ENCODE measurements at places on chromosomes 5 and 9. TPM values are rescaled to one million over a fixed set of nuclear protein-coding genes. Genes with fewer than 3 reads are reported as not detected.

GRCh38 chr5:160627921-160628618 lies 206.4 kb downstream of the PTTG1 start:
- no peaks in the 10 kb centered on the region for H3K36me3 ChIP-seq
- H3K27ac ChIP-seq = no peak overlapping the region
- H3K27me3 ChIP-seq = peaks cover 5% of the 10 kb centered on the region
- H3K4me1 ChIP-seq = no peaks in the 10 kb centered on the region

- H3K27me3 ChIP-seq = no peaks in the 10 kb centered on the region
- H3K27ac ChIP-seq = peak overlapping the region; percentile 9
- DNase-seq = no peak
Observed at GRCh38 chr5:154802050-154802449, 46.9 kb downstream of the LARP1 start.

GRCh38 chr9:134500931-134501760 lies 140.5 kb upstream of the COL5A1 start:
- H3K4me1 ChIP-seq = no peaks in the 10 kb centered on the region
- no peak overlapping the region for H3K27ac ChIP-seq
- DNase-seq = no peak
- H3K4me3 ChIP-seq = no peak overlapping the region

DNA sequence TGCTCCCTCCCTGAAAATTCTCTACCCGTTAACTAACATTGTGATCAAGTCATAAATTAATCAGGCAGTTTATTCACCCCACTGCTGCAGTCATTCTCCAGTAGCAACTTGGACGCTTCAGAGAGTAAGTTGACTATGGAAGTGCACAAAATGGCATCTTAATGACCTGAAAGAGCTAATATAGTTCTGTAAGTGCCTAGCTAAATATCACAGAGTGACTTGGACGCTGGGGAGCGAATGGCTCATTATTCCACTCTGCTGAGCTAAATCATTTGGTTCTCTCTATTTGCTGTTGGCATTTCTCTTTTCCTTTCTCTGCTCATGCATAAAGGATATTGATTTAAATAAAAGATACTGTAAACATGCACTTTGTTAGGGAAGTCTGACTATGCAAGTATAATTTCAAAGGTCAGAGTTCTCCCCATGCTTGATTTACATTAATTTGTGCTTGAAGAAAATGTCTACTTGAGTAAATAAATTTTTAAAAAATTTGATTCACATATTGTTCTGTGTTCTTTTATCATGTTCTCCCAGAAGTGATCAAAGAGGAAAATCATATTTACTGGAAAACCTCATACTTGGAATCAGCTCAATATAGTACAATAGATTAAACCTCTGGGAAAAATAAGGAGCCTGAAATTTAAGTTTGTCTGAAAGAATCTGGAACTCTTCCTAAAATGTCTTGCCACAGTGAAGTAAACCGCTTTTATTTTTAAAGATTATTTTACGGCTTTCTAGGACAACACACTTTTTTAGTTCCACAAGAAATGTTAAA lies 169.5 kb upstream of the HAPLN1 start:
- H3K27ac ChIP-seq = no peak overlapping the region
- H3K4me3 ChIP-seq = no peak overlapping the region
- no peaks in the 10 kb centered on the region for H3K4me1 ChIP-seq
- DNase-seq = no peak
- H3K36me3 ChIP-seq = no peaks in the 10 kb centered on the region
- no peaks in the 10 kb centered on the region for H3K27me3 ChIP-seq

GRCh38 chr5:55324815-55325418 lies 17.1 kb downstream of the MTREX start:
- H3K4me1 ChIP-seq = peaks cover 15% of the 10 kb centered on the region
- no peak overlapping the region for H3K4me3 ChIP-seq
- H3K36me3 ChIP-seq = peaks cover 34% of the 10 kb centered on the region
- no peak overlapping the region for H3K27ac ChIP-seq

GRCh38 chr9:6968271-6968670 lies 210.5 kb downstream of the KDM4C start:
- peaks cover 2% of the 10 kb centered on the region for H3K36me3 ChIP-seq
- H3K4me1 ChIP-seq = peaks cover 2% of the 10 kb centered on the region
- H3K27me3 ChIP-seq = no peaks in the 10 kb centered on the region
- H3K4me3 ChIP-seq = no peak overlapping the region
- DNase-seq = no peak
- H3K27ac ChIP-seq = no peak overlapping the region

DNA sequence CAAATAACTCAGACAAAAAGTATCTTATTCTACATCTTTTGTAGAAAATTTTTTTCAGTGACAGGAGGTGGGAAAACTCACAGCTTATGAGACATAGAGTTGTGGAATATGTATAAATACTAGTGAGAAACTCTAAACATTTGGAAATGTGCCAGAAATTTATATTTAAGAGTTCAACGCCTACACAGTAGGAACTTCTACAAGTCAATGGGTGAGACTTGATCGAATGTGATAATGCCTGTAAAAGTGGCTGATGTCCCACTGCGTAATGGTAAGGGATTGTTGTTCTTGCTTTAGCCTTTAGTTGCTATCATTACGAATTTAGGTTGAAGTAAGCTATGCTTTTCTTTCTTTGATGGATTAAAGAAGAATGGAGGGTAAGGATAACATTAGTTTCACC lies 40.0 kb upstream of the RICTOR start:
- no peak for DNase-seq
- peaks cover 52% of the 10 kb centered on the region for H3K36me3 ChIP-seq

NUTM2F gene
- not detected for total RNA-seq

DOCK8 gene
- 121 TPM for total RNA-seq

GOLGA1 gene
- 17.3 TPM for total RNA-seq

TENT4A gene
- 43.4 TPM for total RNA-seq

ARHGEF37 gene
- 1.5 TPM for total RNA-seq

All from activated CD4-positive, alpha-beta T cell treated with anti-CD3 and anti-CD28 coated beads, Interleukin-2, amount 10 ng/mL, durations not matched to agents 24 days and 14 days (primary cell).